ENCODE measurements at places on chromosomes 7 and 10. TPM values are rescaled to one million over a fixed set of nuclear protein-coding genes. Genes with fewer than 3 reads are reported as not detected.
A peak's percentile ranks its signal among the peaks of the same experiment; 100 is the strongest.

DNA sequence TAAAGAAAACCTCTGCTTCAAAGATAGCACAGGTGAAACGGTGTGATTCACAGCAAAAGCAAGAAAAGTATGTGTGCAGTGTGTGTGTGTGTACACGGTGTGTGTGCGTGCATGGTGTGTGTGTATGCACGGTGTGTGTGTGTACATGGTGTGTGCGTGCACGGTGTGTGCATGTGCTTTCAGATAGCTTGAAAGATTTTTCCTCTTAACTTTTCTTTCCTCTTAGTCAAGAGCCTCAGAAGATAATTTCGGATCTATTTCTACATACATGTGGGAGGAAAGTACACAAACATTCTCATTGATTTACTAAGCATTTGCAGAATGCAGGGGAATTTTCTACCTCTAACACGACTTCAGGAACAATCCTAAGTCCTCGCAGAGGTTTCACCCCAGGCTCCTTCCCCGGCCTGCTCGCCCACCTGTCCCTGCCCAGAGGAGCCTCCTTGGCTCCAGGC lies 2.9 kb downstream of the FGFR2 start:
- DNase-seq = no peak

GRCh38 chr7:52825611-52826010 lies 209.8 kb upstream of the POM121L12 start:
- no peak for DNase-seq

GRCh38 chr7:18684916-18685315 lies 189.4 kb downstream of the HDAC9 start:
- no peak for DNase-seq

DNA sequence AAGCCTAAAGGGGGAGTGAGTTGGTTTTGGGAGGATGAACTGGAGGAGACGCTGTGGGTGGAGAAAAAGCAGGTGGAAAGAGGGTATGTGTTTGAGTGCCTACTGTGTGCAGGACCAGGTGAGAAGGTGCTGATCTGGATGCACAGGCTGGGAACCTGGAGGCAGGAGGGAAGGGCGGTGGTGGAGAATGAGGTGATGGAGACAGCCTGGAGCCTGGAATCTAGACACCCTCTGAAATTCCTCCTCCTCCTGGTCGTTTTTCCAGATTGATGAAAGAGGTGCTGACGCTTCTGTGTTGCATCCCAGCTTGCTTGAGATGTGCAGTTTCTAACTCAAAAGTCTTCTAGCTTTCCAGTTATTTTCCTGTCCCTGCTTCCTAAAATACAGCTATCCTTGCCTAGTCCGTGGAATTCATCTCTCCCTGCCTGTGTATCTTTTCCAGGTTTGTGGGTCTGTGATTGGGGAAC lies 67.5 kb downstream of the LRMDA start:
- DNase-seq = no peak

DNA sequence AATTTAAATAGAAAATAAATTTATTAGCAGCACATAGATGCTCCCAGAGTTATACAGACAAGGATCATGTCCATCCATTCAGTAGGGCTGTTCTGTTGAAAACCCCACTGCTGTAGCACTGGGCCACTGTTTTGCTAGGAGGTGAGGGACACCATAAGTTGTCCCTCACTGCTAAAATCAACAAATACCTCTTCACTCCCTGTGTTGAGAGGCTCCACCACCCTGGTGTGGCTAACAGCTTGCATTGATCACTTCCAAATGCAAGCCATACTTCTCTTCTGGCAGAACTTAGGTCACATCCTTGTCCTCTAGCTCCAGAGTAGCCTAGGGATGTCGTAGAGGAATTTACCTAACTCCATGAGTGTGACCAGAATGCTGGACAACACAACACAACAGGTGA lies 55.4 kb downstream of the MDFIC start:
- DNase-seq = no peak

DNA sequence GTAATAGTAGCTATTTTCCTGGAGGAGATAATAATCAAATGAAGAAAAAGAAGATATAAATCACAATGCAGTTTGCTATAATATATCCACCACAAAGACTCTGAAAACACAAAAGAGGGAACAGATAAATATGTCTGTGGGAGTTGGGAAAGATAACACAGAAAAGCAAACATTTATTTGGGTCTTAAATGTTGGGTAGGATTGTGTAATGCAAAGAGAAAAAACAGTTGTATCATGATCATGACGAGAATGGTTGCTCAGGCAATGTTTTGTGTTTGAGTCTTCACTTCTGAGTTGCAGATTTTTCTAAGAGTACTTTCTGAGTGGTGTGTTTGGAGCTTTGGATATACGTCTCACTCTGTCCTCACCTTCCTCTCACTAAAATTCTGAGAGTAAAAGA lies 437.5 kb downstream of the TFEC start:
- no peak for DNase-seq

DNA sequence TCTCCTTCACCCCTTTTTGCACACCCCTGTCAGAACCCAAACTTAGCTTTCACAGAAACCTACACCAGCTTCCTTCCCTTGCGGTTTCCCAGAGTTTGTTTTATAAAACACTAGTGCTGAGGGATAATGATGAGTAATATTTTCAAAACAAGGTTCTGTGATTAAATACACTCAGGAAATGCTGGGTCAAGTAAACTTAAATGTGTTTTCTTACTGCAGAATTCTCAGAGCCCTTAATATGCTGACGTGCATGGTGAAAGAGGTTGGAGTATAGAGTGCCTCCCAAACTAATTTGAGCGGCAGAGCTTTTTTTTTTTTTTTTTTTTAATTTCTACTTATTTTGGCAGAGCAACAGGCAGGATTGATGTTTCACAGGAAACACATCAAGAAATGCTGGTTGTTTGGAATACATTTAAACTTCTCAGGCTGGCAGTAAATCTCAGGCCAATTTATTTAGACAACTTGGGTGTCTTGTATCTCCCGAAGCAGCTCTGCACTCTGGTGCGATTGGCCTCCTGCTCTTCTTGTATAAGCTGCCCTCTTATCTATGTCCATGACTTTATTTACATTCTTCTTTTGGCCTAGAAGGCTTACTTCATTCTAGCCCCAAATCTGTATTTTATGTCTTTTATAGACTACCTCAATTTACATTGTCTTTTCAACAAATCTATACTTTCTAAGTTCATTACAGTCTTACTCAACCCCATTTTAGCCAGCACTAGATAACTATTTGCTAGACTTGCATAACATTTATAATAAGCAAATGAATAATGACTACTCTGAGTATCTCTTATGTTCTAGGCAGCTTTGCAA lies 165.4 kb downstream of the BMPER start:
- DNase-seq = peak; percentile 82

DNA sequence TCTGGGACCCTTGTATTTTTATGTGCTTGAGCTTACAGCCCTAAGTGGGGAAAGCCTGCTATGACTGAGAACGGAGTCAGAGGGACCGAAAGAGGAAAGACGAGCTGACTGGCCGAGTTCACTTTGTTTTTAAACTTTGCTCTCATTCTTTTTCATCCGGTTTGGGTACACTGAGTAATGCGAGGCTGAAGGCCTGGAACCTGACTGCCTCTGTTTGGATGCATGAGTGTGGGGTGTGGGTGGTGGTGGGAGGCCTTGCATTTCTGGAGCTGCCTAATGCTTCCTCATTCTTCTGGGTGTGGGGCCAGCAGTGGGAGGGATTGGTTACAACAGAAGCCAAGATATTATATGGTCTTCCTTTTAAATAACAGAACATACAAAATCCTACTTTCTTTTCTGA lies 155.5 kb downstream of the BUB3 start:
- DNase-seq = no peak

- DNase-seq = no peak
Observed at GRCh38 chr10:132813560-132814468, 27.9 kb upstream of the NKX6-2 start.

GRCh38 chr10:70984986-70985722 lies 96.8 kb upstream of the PCBD1 start:
- no peak for DNase-seq

DNA sequence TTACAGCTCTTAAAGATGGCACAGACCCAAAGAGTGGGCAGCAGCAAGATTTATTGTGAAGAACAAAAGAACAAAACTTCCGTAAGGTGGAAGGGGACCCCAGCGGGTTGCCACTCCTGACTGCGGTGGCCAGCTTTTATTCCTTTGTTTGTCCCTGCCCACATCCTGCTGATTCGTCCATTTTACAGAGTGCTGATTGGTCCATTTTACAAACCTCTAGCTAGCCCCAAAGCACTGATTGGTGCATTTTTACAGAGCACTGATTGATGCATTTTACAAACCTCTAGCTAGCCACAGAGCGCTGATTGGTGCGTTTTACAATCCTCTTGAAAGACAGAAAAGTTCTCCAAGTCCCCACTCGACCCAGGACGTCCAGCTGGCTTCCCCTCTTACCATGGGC lies 16.8 kb upstream of the CCSER2 start:
- no peak for DNase-seq

DNA sequence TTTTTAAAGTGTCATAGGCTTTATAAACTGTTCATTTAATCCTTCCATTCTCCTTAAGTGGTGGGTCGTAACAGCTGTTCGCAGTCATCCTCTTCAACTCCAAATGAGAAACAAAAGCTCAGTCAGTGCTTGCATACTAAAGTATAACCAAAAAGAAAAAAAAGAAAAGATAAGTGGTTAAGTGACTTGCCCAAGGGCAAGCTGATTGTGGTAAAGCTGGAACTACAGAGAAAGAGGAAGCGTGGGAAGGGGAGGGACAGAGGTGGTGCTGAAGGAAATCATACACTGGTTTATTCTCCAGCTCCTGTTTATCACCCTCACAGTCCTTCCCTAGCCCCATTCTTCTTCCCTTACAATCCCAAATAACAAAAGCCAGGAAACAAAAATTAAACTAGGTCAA lies 29.6 kb downstream of the IDE start:
- DNase-seq = peak; percentile 48

- DNase-seq = no peak
Observed at GRCh38 chr7:158272091-158272490, 315.5 kb downstream of the PTPRN2 start.

- DNase-seq = no peak
Observed at GRCh38 chr10:57864765-57865680, 402.7 kb downstream of the IPMK start.

GRCh38 chr10:97843281-97843671 lies 6.4 kb upstream of the GOLGA7B start:
- DNase-seq = no peak

DNA sequence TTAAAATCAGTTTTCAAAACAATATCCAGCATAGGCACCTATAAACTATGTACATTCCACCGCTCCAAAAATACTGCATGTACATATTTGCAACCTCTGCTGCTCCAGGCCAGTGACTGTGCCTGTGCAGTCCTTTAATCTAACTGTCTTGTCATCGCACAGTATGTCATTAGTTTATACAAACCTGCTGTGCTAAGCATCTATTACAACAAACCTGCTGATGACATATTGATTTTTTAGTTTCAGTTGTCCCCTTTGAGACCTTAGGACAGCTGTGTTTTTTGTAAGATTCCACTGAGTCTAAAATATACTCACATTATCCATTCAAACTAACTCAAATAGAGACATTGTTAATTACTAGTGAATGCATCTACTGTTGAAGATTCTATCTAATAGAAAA lies 33.1 kb downstream of the SEMA3C start:
- no peak for DNase-seq

GRCh38 chr10:49318755-49319154 lies 19.8 kb downstream of the C10orf71 start:
- no peak for DNase-seq

DNA sequence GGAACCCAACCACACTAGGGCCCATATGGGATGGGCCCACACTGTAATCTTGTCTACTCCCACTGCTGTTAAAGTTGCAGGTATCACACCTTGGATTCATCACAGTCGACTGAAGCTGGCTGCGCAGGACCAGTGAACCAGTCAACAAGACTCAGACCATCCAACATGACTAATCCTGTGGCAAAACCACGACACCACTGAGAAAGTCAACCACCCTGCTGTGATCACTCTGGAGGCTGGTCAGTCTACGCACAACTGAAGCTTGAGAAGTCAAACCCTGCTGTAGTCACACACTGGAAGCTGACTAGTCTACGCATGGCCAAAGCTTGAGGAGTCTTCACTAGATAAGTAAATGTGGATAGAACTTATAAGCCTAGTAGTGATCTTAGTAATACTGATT lies 9.6 kb upstream of the CYREN start:
- DNase-seq = no peak

GRCh38 chr10:77926566-77927401 lies at the start of gene DLG5:
Gene DLG5, minus strand, starts transcription at chr10:77926755. Its CDS starts 235 bp downstream, at chr10:77926520.
- peak; percentile 52 for DNase-seq

- no peak for DNase-seq
Observed at GRCh38 chr7:52715701-52716100, 319.7 kb upstream of the POM121L12 start.

- no peak for DNase-seq
Observed at GRCh38 chr7:44646176-44646920, 39.9 kb downstream of the OGDH start.

DNA sequence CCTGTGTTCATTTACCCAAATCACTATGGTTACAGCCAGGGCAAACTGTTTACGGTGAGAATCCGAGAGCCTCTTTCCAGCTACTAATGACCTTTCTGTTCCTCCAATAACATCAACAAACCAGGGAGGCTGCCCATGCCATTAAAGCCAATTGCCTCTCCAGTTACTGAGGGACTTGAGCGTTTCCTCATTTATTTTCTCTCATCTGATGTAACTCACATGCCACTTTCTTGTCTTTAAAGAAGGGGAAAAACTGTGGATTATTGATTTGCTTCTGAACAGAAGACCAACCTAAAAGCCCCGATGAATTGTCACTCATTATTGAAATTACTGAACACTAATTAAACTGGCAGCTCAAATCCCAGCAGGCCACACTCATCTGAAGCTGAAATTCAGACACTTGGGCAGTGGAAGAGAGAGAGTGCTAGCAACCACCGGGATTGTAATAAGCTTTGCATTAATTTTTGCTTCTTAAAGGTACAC lies 595.8 kb upstream of the MKI67 start:
- DNase-seq = no peak

- peak; percentile 15 for DNase-seq
Observed at GRCh38 chr10:63763744-63764143, 242.5 kb downstream of the REEP3 start.

GRCh38 chr7:148434887-148435286 lies 155.7 kb upstream of the C7orf33 start:
- DNase-seq = no peak

- DNase-seq = no peak
Observed at GRCh38 chr7:98248156-98248555, 3.9 kb downstream of the TECPR1 start.

The PRSS37 gene
- total RNA-seq = not detected

The COA1 gene
- 59.5 TPM for total RNA-seq

The NKX6-2 gene
- total RNA-seq = not detected

The STOX1 gene
- total RNA-seq = 0.18 TPM

The TSPAN13 gene
- 6.1 TPM for total RNA-seq

The ADIRF gene
- 2.3 TPM for total RNA-seq

The MET gene
- total RNA-seq = 68.0 TPM

The CCL24 gene
- not detected for total RNA-seq

The DMBT1 gene
- total RNA-seq = not detected

The LIPM gene
- total RNA-seq = not detected

The ZNF804B gene
- not detected for total RNA-seq

The TUBAL3 gene
- not detected for total RNA-seq

The AKR1E2 gene
- total RNA-seq = 2.2 TPM

The CFAP69 gene
- total RNA-seq = 0.72 TPM

All from IMR-90 (cell line).